Immature natural killer cell (primary cell): ENCODE measurements at places on chromosomes 11 and 22.
A peak's percentile ranks its signal among the peaks of the same experiment; 100 is the strongest.

GRCh38 chr11:123438131-123438627, 8.1 kb downstream of the GRAMD1B start:
- no peak for DNase-seq
- H3K27me3 ChIP-seq: peaks cover 4% of the 10 kb centered on the region
- peak overlapping the region; percentile 15 for H3K27ac ChIP-seq
- peaks cover 21% of the 10 kb centered on the region for H3K4me1 ChIP-seq

DNA sequence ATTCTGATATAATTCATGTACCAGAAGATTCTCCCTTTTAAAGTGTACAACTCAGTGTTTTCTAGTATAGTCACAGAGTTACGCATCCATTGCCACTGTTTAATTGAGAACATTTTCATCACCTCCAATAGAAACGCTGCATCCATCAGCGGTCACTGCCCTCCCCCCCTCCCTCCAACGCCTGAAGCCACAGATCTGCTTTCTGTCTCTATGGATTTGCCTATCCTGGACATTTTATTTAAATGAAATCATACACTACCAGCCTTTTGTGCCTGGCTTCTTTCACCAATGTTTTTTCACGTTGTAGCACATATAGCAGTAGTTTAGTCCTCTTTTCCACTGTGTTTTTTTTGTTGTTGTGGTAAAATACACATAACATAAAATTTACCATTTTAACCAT, 22.8 kb downstream of the TCP11L1 start:
- no peak overlapping the region for H3K27ac ChIP-seq
- H3K4me3 ChIP-seq: no peak overlapping the region
- H3K36me3 ChIP-seq: peaks cover 24% of the 10 kb centered on the region

- peak overlapping the region; percentile 62 for H3K27ac ChIP-seq
- H3K4me1 ChIP-seq: peaks cover 37% of the 10 kb centered on the region
Observed at GRCh38 chr11:12110714-12111548, 541 bp downstream of the MICAL2 start.

DNA sequence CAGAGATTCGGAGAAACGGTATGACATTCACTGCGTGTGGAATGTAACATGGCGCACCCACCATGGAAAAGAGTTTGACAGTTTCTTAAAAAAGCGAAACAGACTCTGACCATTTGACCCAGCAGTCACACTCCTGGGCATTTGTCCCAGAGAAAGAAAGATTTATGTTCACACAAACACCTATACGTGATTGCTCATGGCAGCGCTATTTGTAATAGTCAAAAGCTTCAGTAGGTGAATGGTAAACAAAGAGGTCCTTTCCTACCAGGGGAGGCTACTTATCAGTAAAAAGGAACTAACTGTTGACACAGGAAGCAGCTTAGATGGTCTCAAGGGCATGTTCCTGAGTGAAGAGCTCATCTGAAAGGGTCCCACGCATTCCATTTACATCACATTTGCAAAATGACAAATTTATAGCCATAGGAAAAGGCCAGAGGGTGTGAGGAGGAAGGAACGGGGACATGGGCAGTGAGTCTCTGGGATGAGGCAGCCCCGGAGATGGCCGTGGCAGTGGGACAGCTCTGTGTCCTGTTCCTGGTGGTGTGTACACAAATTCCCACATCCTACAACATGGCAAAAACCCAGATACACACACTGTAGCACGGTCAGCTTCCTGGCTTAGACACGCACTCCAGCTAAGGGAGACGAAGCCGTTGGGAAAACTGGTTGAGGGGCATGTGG, 14.6 kb upstream of the KRTAP5-6 start:
- peaks cover 8% of the 10 kb centered on the region for H3K27me3 ChIP-seq
- H3K4me1 ChIP-seq: no peaks in the 10 kb centered on the region
- no peak for DNase-seq
- no peak overlapping the region for H3K4me3 ChIP-seq
- H3K36me3 ChIP-seq: no peaks in the 10 kb centered on the region
- H3K27ac ChIP-seq: no peak overlapping the region

DNA sequence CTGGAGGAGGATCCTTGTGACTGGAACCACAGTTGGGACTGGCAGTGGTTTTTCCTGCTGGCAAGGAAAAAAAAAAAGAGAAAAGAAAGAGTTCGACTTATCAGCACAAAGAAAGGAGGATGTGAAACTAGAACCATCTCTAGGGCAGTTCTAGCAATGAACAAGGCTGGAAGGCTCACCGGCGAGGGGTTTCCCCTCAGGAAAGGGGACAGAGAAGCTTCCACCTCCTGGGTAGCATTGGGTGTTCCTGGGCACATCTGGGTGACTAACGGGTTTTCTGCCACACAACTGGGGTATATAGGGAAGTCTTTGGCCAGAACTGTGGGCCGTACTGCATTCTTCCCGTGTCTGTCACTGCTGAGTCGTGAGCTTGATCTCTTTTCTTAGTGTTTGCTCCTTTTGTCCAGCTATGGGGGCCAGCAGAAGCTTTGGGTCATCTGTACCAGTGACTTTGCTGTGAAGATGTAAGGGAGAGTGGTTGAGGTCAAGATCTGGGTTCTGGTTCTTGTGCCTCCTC, 109.4 kb upstream of the OR4B1 start:
- H3K36me3 ChIP-seq: peaks cover 3% of the 10 kb centered on the region
- DNase-seq: no peak
- peaks cover 4% of the 10 kb centered on the region for H3K27me3 ChIP-seq
- peak overlapping the region; percentile 62 for H3K27ac ChIP-seq
- peak overlapping the region; percentile 34 for H3K4me3 ChIP-seq

DNA sequence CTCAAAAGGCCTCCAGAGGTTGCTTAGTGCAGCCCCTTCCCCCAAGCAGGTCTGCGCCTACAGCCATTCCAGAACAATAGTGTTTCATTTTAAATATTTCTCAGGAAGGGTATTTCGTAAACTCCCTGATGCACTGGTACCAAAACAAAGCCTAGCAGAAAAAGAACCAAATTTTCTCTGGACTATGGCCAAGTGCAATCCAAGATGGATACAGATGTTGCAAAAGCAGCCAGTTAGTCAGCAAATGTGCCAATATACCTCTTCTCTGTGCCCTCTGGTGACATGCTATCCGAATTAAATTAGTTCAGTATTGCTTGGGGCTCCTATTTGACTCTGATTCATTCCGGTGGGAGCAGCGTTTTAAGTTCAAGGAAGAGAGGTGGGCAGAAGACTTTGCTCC, 247.8 kb downstream of the NTM start:
- no peaks in the 10 kb centered on the region for H3K4me1 ChIP-seq
- H3K27ac ChIP-seq: no peak overlapping the region
- H3K36me3 ChIP-seq: no peaks in the 10 kb centered on the region
- no peak overlapping the region for H3K4me3 ChIP-seq

GRCh38 chr11:124481365-124482323, 36.1 kb upstream of the OR8B8 start:
- DNase-seq: no peak
- H3K4me3 ChIP-seq: peak overlapping the region; percentile 53
- H3K36me3 ChIP-seq: no peaks in the 10 kb centered on the region
- peaks cover 3% of the 10 kb centered on the region for H3K27me3 ChIP-seq

GRCh38 chr11:111870113-111870512, 1.3 kb downstream of the ALG9 start:
- peaks cover 35% of the 10 kb centered on the region for H3K4me1 ChIP-seq
- H3K27me3 ChIP-seq: peaks cover 12% of the 10 kb centered on the region
- no peak overlapping the region for H3K27ac ChIP-seq
- DNase-seq: no peak
- peaks cover 16% of the 10 kb centered on the region for H3K36me3 ChIP-seq
- H3K4me3 ChIP-seq: peak overlapping the region; percentile 32

DNA sequence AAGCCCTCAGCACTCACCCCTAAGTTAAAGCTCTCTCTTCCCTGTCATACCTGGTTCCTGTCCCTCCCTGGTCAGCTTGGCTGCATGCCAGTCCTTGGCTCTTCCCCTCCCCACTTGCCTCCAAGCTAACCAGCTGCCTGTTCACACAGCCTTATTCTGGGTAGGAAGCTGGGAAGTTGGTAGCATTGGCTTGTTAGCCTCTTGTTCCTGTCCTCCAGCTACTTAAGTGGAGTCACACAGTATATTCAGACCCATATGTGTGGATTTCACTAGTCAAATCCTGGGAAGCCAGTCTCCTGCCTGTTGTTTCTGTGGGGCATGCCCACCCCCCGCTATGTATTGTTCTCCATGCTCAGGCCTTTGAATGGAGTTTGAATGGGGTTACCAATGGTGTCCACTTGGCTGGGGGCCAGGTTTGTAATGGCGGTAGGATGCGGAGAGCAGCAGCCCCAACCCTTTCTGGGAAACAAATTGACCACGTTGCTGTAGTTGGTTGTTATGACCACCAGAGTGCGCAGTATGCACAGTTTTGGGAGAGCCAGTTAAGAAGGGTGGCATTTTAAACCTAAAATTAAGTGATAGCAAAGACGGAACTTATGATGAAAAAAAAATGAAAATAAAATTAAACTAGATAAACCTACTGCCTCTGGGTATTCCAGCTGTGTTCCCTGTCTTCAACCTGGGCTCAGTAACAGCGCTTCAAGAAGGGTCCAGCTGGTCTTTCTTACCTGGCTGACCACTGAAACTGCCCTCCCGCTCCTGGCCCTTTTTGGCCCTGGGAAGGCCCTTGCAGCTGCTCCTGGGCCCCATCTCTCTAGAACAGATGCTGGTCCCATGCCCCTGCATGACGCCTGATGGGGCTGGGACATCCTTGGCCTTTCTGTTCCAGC, 10.7 kb upstream of the RPS3 start:
- no peak overlapping the region for H3K27ac ChIP-seq
- H3K4me3 ChIP-seq: no peak overlapping the region
- H3K27me3 ChIP-seq: peaks cover 5% of the 10 kb centered on the region
- H3K4me1 ChIP-seq: peaks cover 12% of the 10 kb centered on the region

GRCh38 chr11:2182075-2182474, 10.5 kb upstream of the TH start:
- no peaks in the 10 kb centered on the region for H3K36me3 ChIP-seq
- H3K4me1 ChIP-seq: no peaks in the 10 kb centered on the region
- no peak for DNase-seq
- H3K27ac ChIP-seq: no peak overlapping the region

- H3K4me3 ChIP-seq: peak within 1 kb of the TSS; percentile 86
- H3K27ac ChIP-seq: peak within 1 kb of the TSS; percentile 59
- H3K36me3 ChIP-seq: no peaks in the 10 kb centered on the region
Observed at GRCh38 chr11:94511932-94512781, at the start of gene C11orf97. Gene C11orf97 (plus strand): TSS chr11:94512461. CDS start chr11:94512529, 68 bp downstream.
